Activated CD4-positive, alpha-beta T cell treated with anti-CD3 and anti-CD28 coated beads, Interleukin-2, amount 10 ng/mL, durations not matched to agents 7 days and 5 days (primary cell): ENCODE measurements at places on chromosomes 5 and 9. TPM values are rescaled to one million over a fixed set of nuclear protein-coding genes. Genes with fewer than 3 reads are reported as not detected.

UBE2QL1 gene
- not detected for total RNA-seq

MYOT gene
- total RNA-seq: not detected

TRIM7 gene
- total RNA-seq: 0.84 TPM

CCDC192 gene
- not detected for total RNA-seq

PCDHAC1 gene
- total RNA-seq: not detected

GZMA gene
- 168 TPM for total RNA-seq

MLANA gene
- total RNA-seq: not detected

TMEM215 gene
- not detected for total RNA-seq

ORM2 gene
- total RNA-seq: not detected

SNX18 gene
- 19.7 TPM for total RNA-seq

- H3K27me3 ChIP-seq: peaks cover 6% of the 10 kb centered on the region
- H3K4me1 ChIP-seq: no peaks in the 10 kb centered on the region
- no peak overlapping the region for H3K27ac ChIP-seq
- no peak for DNase-seq
- H3K36me3 ChIP-seq: no peaks in the 10 kb centered on the region
Observed at GRCh38 chr5:174317256-174317894, 271.9 kb downstream of the NSG2 start.

DNA sequence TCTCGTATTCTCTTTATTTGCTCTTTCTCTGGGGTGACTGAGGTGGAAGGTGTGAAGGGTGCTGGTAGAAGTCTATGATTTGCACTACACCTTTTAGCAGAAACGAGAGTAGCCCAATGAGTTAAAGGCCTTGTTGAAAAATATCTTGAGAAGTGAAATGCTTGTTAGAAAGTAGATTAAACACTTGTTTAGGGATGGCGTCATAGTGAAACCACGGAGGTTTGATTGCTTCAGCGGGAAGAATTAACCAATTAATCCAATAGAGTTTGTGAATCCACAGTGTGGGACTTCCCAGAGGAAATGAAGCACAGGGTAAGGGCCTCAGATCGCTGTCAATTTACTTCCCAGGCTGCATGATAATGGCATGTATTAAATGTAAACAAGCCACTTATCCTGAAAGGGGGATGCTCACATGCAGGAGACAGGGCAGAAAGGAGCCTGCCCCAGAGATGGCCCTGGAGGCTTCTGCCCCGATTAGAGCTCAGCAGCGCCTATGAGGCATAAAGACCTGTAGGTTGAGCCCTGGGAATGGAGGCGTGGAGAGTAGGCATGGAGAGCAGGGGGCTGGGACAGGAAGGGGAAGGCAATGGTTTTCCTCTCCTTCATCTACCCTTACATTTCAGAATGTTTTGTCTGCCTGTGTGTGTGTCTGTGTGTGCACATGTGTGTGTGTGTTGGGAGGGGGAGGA is 1.5 kb downstream of the FAM170A start:
- H3K4me3 ChIP-seq: no peak overlapping the region
- DNase-seq: no peak
- H3K27me3 ChIP-seq: peaks cover 4% of the 10 kb centered on the region

- no peak overlapping the region for H3K27ac ChIP-seq
- H3K36me3 ChIP-seq: no peaks in the 10 kb centered on the region
- no peak for DNase-seq
- no peak overlapping the region for H3K4me3 ChIP-seq
Observed at GRCh38 chr5:74426506-74426905, 214.0 kb downstream of the ENC1 start.

- peaks cover 6% of the 10 kb centered on the region for H3K27me3 ChIP-seq
- no peak overlapping the region for H3K4me3 ChIP-seq
- H3K27ac ChIP-seq: no peak overlapping the region
- peaks cover 5% of the 10 kb centered on the region for H3K4me1 ChIP-seq
Observed at GRCh38 chr9:136762915-136763648, 1.2 kb downstream of the LCN15 start.

GRCh38 chr9:88574953-88575352 is 40.0 kb downstream of the NXNL2 start:
- H3K27me3 ChIP-seq: peaks cover 14% of the 10 kb centered on the region
- no peak overlapping the region for H3K27ac ChIP-seq
- H3K4me3 ChIP-seq: no peak overlapping the region
- H3K4me1 ChIP-seq: peaks cover 3% of the 10 kb centered on the region

DNA sequence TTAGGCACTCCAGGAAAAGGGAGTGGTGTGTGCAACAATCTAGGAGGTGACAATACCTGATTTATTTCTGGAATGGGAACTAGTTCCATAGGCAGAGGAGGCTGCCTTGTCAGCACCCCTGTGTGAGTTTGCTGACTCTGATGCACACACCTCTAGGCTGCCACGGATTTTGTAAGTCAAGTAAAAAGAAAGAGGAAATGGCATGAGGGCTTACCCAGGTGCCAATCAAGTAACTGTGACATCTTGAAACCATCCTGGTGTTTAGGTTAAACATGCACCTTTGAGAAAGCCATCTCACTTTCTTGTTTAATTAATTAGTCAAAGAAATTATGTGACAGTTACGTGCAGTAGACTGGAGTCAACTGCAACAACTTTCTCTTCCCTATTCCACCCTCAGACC is 32.3 kb upstream of the FAM81B start:
- no peak for DNase-seq
- no peaks in the 10 kb centered on the region for H3K36me3 ChIP-seq

GRCh38 chr5:151741678-151742423 is 16.6 kb downstream of the ATOX1 start:
- no peak overlapping the region for H3K4me3 ChIP-seq
- H3K36me3 ChIP-seq: peaks cover 28% of the 10 kb centered on the region
- no peak for DNase-seq

DNA sequence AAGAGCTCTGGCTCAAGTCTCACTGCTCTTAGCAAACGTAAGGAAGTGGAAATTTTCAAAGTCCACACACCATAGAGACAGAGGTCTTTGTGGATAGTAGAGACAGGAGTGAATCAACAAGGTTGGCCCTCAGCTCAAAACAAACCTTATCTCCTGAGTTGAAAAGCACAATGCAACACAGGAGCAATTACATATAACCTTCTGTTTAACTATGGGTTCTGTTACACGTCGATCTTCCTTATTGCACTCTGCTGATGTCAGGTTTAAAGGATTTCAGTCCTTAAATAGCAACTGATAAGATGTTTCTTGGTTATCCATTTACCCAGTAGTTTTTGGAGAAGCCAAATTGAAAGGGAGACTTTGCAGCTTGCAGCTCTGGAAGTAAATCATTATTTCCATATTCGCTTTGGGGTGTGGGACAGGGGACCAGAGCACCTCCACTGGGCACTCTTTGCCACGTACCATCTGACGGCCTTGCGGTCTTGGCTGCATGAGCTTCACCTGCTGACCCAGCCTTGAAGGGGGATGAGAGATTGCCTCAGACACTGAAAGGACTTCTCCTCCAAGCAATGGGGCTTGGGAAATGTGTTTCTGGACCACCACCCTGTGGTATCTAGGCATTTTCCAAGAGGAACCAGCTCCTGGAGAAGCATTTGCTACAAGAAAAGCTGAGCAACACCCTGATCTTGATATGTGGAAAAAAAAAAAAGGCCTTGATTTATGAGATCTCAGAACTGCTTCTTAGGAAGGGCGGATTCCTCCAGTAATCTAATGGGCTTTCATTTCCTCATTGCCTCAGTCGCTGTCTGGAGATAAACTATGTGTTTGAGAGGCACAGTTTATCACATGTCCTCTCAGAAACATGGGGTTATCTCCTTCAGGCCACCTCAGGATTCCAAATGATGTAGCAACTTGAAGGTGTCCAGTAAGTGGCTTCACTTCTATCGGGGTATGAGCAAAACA is 56.2 kb upstream of the ZNF622 start:
- H3K27ac ChIP-seq: peak overlapping the region; percentile 31
- DNase-seq: no peak
- H3K4me1 ChIP-seq: peaks cover 22% of the 10 kb centered on the region
- H3K36me3 ChIP-seq: peaks cover 15% of the 10 kb centered on the region

DNA sequence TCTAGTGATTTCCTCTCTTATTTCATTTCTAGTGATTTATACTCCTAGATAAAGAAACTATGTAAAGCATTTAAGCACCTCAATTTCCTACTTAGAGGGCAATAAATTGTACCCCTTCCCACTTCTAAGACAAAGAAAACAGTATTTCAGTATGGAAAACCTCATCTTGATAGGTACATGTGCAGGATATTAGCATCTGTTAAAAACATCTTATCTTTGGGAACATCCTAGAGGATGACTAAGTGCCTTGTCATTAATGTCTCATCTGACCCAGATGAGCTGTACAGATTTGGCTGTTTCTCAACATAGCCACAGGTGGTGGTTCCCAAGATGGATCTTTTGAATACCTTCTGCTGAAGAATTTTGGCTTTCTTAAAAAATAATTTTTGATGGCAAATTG is 5.7 kb downstream of the MEGF10 start:
- peaks cover 44% of the 10 kb centered on the region for H3K27me3 ChIP-seq
- no peak overlapping the region for H3K27ac ChIP-seq
- DNase-seq: no peak
- H3K36me3 ChIP-seq: no peaks in the 10 kb centered on the region
- H3K4me3 ChIP-seq: no peak overlapping the region
- H3K4me1 ChIP-seq: no peaks in the 10 kb centered on the region

GRCh38 chr9:124831642-124832364 is 21.5 kb upstream of the WDR38 start:
- no peaks in the 10 kb centered on the region for H3K4me1 ChIP-seq
- no peak for DNase-seq
- H3K27me3 ChIP-seq: peaks cover 2% of the 10 kb centered on the region
- no peak overlapping the region for H3K4me3 ChIP-seq
